ENCODE measurements at places on chromosomes 1 and 21. TPM values are rescaled to one million over a fixed set of nuclear protein-coding genes. Genes with fewer than 3 reads are reported as not detected.

The PROX1 gene
- total RNA-seq, result not detected

The KRTAP27-1 gene
- not detected for total RNA-seq

- no peak for DNase-seq
Measured at GRCh38 chr1:111499026-111499785, 4.2 kb downstream of the ADORA3 start.

DNA sequence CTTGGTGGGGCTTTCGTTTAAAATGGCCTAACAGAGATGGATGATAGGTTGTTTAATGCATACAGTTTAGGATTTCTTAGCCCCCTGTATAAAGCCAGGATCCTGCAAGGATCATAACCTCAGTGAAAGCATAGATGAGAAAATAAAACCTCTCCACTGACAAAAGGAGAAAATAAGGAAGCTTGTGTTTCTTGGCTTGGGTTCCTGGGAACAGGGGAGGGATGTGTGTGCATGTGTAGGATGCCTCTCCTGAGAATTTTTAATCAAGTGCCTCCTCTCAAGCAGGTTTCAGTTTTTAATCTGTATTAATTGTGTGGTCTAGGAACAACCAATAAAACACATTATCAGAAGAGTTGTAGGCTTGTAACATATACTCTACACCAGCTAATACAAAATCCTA, 26.1 kb downstream of the PRKACB start:
- DNase-seq, result no peak

DNA sequence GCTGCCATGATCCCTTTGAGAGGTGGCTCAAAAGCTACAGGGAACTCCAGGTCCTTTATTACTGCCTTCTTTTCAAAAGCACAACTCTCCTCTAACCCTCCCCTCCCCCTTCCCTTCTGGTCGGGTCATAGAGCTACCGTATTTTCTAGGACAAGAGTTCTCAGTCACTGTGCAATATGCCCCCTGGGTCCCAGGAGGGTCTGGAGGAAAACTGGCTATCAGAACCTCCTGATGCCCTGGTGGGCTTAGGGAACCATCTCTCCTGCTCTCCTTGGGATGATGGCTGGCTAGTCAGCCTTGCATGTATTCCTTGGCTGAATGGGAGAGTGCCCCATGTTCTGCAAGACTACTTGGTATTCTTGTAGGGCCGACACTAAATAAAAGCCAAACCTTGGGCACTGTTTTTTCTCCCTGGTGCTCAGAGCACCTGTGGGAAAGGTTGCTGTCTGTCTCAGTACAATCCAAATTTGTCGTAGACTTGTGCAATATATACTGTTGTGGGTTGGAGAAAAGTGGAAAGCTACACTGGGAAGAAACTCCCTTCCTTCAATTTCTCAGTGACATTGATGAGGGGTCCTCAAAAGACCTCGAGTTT, 3.1 kb downstream of the BTG2 start:
- DNase-seq, result no peak

GRCh38 chr1:119587341-119587740, 60.7 kb downstream of the ZNF697 start:
- no peak for DNase-seq

GRCh38 chr1:209720326-209720725, 15.7 kb downstream of the HSD11B1 start:
- no peak for DNase-seq

DNA sequence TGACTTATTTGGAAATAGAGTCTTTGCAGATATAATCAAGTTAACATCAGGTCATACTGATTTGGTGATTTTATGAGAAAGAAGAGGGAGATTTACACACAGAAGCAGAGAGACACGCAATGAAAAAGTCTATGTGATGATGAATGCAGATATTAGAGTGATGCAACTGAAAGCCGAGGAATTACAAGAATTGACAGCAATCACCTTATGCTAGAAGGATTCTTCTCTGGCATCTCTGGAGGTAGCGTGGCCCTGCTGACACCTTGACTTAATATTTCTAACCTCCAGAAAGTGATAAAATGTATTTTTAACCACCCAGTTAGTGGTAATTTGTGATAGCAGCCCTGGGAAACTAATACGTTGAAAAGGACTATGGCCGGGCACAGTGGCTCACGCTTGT, 14.2 kb upstream of the CFH start:
- no peak for DNase-seq

DNA sequence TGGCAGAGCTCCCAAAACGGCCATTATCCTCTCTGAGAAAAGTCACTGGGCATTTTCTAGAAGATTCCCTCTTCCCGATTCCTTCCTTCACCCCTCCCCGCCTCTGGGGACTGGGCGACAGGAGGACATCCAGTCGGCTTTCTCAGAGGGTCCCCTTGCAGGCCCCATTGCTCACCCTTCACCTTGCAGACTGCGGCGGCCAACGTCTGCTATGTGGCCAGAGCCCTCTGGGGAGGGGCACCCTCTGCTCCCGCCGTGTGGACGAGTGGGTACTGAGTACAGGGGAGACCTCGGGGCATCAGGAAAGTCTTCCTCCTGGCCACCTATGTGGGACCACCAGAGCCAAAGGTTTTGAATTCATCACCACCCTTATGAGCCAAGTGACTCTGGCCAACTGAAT, 293.5 kb upstream of the VAMP3 start:
- DNase-seq, result no peak

GRCh38 chr1:23483321-23484252, at the start of gene ASAP3:
ASAP3 (minus strand) TSS chr1:23484179; CDS start chr1:23484133, 46 bp downstream.
- DNase-seq, result no peak

DNA sequence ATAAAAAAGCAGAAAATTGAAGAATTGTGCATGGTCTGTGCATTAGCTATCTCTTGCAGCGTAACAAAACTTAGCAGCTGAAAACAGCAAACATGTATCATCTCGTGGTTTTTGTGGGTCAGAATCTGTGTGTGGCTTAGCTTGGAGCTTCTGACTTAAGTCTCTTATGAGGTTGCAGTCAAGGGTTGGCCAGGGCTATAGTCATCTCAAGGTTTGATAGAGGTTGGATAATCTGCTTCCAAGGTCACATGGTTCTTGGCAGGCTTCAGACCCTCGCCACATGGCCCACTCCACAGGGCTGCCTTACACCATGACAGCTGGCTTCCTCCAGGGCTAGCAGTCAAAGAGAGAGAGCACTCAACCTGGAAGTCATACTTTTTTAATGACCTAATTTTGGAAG, 35.9 kb downstream of the CNST start:
- DNase-seq, result no peak

GRCh38 chr1:214422137-214422671, 129.2 kb downstream of the PTPN14 start:
- no peak for DNase-seq

GRCh38 chr21:37686991-37687810, 229.1 kb downstream of the KCNJ6 start:
- DNase-seq, result no peak

The NUF2 gene
- total RNA-seq, result 50.6 TPM

The RGL1 gene
- 3.4 TPM for total RNA-seq

DNA sequence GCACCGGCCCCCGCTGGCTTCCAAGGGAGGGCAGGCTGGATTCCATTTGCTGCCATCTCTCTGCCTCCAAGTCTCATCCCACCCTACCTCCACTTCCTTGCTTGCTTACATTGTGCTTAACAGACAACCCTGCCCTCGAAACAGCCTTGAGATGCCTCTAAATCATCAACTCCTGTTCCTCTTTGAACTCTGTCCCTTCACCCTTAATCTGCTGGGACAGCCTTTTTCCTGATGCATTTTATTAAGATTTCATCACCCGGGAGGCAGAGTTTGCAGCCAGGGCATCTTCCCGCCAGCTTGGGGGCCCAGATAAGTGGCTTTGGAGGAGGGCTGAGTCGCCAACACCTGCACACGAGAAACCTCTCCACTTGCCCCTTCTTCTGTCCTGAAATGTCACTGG, 192.5 kb downstream of the KAZN start:
- DNase-seq, result no peak

All from activated naive CD8-positive, alpha-beta T cell treated with anti-CD3 and anti-CD28 coated beads, Interleukin-2, amount 10 ng/mL, durations not matched to agents 7 days and 5 days (primary cell).